NCI-H1930 (cell line): ENCODE measurements at places on chromosomes 11 and 22.

GRCh38 chr11:60830478-60831142 is 11.3 kb upstream of the CCDC86 start:
- DNase-seq = no peak

DNA sequence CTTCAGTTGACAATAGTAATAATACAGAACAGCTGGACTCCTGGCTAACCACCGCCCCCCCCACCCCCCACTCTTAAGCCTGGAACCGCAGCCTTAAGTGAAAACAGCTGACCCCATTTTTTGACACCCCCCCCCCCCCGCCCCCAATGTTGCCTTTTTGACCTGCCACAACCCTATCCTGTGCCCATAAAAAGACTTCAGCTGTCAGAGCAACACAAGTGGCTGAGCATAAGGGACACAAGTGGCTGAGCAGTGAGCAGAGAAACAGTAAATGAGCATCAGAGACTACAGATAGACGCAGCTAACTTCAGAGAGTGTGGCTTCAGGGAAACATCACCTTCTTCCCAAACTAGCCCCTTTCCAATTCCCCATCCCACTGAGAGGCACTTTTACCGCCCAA is 1493.8 kb downstream of the LRRC4C start:
- no peak for DNase-seq

GRCh38 chr11:26457636-26458035 is 114.4 kb downstream of the MUC15 start:
- DNase-seq = peak; percentile 25

- no peak for DNase-seq
These were observed 12.5 kb downstream of the NPTXR start for GRCh38 chr22:38831166-38831945.

DNA sequence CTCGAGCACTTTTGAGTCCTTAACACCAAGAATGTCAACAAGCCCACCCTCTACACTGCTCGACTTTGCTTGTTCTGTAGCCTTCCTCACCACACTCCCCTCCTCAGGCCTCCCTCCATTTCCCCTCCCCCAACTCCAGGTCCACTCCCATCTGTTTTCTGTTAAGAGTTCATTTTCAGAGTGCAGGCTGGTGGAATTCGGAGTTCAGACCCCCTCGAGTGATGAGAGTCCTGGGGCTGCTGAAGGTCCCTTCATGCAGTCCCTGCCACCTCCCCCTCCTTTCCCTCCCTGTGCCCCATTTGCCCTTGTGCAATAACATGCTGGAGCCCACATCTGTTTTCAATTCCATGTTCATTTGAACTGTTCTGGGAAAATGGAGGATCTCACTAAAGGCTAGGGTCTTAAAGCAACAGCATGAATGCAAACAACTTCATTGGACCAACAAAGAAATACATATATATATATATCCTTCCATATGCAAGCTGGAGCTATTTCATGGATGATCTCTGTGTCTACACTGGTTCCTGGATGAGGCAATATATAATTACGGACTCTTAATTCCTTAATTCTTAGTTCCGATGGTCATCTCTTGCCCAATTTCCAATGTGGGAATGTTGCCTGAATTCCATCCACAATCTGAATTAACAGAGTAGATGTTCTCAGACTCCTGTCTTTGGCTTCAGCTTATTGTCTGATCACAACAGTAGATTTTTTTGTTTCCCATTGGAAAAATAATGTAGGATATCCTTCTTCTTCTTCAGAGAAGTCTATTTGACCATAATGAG is 340.4 kb downstream of the ETS1 start:
- no peak for DNase-seq

DNA sequence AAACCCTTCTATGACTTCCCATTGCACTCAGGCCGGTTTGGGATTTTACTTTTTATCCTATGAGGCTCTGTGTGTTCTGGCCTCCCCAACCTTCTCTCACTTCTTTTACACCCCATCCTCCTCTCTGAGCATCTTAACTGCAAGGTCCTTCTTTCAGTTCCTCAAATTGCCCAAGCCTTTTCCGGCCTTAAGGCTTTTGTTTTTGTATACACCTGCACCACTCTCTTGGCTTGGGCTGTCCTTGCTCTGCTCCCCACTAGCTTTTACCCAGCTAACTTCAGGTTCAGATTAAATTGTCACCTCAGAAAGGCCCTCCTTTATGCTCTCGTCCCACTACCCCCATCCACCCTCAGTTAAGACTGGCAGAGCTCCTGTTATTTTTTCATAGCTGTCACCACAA is 55.5 kb downstream of the FAM83F start:
- no peak for DNase-seq

- DNase-seq = no peak
These were observed 1.6 kb upstream of the ARFGAP2 start for GRCh38 chr11:47178316-47178715.

DNA sequence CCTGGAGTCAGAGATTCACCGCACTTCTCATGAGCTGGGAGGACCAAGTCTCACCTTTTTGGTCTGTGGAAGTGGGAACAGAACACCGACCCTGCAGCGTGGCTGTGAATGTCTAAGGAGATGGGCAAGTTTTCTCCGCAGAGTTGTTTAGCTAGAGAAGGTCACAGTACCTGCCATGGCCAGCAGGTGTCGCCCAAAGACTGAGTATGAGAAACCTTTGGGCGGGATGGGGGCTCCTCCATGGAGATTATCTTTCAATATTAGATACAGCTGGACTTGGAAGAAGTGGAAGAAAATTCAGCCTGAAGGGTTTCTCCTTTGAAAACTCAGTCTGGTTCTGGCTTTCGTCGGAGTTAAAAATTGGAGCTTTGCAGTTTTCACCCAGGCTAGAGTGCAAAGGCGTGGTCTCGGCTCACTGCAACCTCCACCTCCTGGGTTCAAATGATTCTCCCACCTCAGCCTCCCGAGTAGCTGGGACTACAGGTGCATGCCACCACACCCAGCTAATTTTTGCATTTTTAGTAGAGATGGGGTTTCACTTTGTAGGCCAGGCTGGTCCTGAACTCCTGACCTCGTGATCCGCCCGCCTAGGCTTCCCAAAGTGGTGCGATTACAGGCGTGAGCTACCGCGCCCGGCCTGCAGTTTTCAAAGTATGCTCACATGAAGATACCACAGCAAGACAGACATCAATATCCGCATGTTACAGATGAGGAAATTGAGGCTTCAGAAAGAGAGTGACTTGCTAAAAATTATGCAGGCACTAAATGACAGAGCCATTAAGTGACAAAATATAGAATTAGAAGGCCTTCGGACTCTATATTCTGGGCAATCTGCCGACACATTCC is 10.7 kb upstream of the DSCAML1 start:
- peak; percentile 33 for DNase-seq

- DNase-seq = no peak
These were observed 157.9 kb upstream of the CARD18 start for GRCh38 chr11:105297463-105297862.

DNA sequence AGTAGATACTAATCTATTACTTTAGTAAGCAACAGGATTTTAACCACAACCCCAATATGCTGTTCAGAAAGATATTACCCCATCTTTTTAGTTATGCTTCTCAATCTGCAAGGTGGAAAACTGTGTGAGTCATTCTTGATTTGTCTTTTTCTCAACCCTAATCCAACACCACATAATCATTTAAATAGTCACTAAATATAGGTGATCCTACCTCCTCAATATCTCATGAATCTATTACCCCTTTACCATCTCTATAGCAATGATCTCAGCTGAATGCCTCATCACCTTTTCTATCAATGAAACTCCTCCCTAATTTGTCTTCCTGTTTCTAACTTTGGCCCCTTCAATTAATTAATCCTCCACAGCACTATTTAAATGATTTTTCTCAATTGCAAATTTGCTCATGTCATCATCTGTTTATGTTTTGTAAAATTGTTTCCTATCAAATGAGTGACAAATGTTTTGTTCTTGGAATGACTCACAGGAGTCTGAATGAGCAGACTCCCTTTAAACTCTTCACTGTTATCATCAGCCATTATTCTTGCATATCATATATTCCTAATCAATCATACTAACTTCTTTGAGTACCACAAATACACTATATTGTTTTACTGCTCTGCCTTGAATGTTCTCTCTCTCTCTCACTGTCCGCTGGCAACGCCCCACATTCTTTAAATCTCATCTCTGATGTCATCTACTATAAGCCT is 26.1 kb downstream of the SNX19 start:
- no peak for DNase-seq

- DNase-seq = no peak
These were observed 3.4 kb upstream of the OR6Q1 start for GRCh38 chr11:58027341-58027740.

GRCh38 chr11:73521621-73522020 is 76.3 kb downstream of the FAM168A start:
- peak; percentile 68 for DNase-seq

- no peak for DNase-seq
These were observed 15.2 kb downstream of the SHISAL1 start for GRCh38 chr22:44297470-44298061.

- DNase-seq = no peak
These were observed 15.7 kb upstream of the SLC5A4 start for GRCh38 chr22:32270641-32271369.

DNA sequence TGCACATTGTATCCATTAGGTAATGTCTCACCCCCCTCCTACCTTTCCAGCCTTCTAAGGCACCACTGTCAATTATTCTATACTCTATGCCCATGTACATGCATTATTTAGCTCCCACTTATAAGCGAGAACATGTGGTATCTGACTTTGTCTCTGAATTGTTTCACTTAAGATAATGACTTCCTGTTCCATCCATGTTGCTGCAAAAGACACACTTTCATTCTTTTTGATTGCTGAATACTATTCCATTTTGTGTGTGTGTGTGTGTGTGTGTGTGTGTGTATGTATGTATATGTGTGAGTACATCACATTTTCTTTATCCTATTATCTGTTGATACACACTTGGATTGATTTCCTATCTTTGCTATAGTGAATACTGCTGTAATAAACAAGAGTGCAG is 84.2 kb downstream of the PGR start:
- no peak for DNase-seq
